Stimulated activated CD8-positive, alpha-beta memory T cell treated with anti-CD3 and anti-CD28 coated beads, Interleukin-2, amount 100 ng/mL, for 1 hour (primary cell): ENCODE measurements at places on chromosomes 5 and 9.

- no peak for DNase-seq
These were observed 91.7 kb downstream of the MACROH2A1 start for GRCh38 chr5:135307143-135307903.

DNA sequence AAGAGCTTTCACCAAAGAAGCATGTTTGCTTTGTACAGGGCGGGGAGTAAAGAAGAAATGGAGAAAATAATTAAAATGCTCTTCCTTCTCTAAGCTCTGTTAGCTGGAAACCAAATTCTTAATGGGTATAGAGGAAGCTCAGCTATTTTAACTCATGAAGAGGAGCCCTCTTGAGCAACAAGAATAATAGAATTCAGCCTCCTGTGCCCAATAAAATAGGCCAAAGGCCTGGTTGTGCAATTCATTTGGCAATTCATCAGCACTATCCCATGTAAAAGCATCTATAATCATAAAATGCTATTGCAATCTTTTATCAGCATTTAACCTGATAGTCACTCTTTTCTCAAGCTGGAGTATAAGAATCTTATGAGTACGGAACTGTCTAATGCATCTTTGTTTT, 133.6 kb upstream of the CDH6 start:
- no peak for DNase-seq

DNA sequence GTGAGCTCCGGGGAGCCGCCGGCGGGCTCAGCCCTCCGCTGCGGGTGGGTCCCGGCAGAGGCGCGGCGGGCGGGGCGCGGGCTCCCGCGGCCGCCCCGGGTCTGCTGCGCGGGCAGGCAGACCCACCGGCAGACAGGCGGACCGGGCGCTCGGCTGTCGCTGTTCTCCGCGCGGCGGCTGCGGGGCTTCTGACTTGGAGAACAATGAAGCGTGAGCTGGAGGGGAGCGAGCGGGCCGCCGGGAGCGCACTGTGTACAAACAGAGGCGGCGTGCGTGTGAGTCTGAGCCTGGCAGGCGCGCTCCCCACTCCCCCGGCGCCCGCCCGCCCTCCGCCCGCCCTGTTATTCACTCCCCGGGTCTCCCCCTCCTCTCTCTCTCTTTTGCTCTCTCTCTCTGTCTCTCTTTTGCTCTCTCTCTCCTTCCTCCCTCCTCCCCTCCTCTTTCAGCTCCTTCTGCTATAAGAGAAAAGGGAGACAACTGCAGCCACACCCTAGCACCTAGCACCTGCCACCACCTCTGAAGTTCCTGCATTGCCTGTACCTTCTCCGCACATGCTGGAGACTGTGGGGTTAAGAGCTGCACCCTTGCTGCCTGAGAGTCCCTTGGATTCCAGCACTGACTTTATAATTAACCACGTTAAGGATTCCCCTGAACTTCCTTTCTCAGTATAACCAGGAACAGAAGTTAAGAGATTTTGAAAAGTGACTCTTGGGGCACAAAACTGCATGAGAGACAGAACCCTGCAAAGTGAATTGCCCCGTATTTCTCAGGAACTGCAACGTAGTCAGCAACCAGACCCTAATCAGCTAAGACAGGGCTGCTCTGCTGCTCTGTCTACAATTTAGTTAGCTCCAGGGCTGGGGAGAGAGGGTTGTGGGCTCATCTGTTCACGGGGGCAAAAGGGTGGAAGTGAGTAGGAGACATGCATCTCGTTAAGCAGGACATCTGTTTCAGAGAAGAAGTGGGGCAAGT, at the start of gene EDIL3:
EDIL3 (minus strand) TSS at position 277 of the 972 bp plus-strand sequence. CDS start 506 bp downstream, outside the sequence.
- no peak for DNase-seq

DNA sequence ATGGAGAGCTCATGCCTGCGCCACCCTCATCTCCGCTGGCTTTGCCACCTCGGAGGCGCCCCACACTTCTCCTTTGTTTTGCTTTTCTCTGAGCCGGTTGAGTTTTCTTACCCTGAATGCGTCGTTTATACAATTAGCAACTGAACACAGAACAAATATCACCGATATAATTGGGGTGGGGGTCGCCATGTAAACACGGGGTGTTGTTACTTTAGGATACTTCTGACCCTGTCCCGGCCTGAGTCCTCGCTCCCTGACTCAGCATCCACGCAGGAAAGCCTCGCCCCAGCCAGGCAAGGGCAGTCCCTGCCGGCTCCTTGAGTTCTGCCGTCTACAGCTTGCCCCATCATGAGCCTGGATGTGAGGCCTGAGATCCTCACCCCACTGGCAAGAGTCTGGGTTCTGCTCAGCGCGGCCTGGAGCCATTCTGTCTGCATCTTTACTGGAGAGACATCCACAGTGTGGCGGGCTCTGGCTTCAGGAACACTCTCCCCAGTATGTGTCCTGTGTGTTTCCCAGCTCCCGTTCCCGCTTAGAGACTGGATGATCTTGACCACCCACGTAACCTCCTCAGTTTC, 5.5 kb downstream of the NKX2-5 start:
- DNase-seq: no peak

GRCh38 chr5:54838843-54839242, 146.6 kb downstream of the ESM1 start:
- no peak for DNase-seq

GRCh38 chr9:132423503-132423902, 13.5 kb downstream of the CFAP77 start:
- no peak for DNase-seq

GRCh38 chr5:1316588-1317340, 21.9 kb upstream of the TERT start:
- no peak for DNase-seq

DNA sequence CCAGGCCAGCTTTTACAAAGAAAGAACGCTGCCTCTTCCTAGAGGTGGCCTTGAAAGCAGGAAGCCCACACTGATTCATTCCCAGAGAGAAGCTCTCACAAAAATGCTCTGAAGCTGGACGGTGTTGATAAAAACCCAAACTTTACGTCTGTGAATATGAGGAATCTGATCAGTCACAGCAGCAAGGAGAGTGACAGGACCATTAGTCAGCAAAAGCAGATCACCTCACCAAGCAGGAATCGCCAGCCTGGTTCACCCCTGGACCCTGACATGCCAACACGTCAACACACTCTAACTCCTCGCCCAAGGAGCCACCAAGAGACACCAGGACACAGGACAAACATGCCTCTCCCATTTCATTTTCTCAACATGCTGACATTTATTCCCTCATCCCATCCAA, 70.6 kb upstream of the ZNF622 start:
- DNase-seq: no peak

- no peak for DNase-seq
These were observed 16.9 kb downstream of the OR2V2 start for GRCh38 chr5:181164076-181164952.

GRCh38 chr5:77262697-77263096, 52.2 kb downstream of the PDE8B start:
- no peak for DNase-seq

- DNase-seq: no peak
These were observed 21.8 kb upstream of the PRUNE2 start for GRCh38 chr9:76927540-76928240.

DNA sequence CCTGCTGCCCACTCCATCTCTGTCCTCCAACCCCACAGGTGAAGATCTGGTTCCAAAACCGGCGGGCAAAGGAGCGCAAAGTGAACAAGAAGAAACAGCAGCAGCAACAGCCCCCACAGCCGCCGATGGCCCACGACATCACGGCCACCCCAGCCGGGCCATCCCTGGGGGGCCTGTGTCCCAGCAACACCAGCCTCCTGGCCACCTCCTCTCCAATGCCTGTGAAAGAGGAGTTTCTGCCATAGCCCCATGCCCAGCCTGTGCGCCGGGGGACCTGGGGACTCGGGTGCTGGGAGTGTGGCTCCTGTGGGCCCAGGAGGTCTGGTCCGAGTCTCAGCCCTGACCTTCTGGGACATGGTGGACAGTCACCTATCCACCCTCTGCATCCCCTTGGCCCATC, 6.4 kb upstream of the SLC6A7 start:
- DNase-seq: no peak

DNA sequence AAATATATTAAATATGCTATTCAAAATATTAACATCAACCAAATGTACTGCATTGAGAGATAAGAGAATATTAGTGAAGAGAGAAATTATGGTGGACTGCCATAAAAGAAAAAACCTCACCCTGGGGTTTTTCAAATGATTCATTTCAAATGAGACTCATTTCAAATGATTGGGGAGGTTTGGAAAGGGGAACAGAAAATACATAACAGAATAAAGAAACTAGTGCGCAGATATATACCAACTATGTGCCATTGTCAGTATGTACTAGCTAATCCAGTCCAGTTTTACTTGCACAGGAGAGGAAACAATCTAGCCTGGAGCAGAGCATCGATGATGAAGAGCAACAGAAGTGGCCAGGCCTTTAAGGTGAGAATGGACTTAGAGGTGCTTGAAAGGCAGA, 651.6 kb upstream of the RORB start:
- DNase-seq: no peak

- no peak for DNase-seq
These were observed 84.3 kb upstream of the HAND1 start for GRCh38 chr5:154562244-154562880.

GRCh38 chr5:77182367-77182766, 28.1 kb upstream of the PDE8B start:
- no peak for DNase-seq

DNA sequence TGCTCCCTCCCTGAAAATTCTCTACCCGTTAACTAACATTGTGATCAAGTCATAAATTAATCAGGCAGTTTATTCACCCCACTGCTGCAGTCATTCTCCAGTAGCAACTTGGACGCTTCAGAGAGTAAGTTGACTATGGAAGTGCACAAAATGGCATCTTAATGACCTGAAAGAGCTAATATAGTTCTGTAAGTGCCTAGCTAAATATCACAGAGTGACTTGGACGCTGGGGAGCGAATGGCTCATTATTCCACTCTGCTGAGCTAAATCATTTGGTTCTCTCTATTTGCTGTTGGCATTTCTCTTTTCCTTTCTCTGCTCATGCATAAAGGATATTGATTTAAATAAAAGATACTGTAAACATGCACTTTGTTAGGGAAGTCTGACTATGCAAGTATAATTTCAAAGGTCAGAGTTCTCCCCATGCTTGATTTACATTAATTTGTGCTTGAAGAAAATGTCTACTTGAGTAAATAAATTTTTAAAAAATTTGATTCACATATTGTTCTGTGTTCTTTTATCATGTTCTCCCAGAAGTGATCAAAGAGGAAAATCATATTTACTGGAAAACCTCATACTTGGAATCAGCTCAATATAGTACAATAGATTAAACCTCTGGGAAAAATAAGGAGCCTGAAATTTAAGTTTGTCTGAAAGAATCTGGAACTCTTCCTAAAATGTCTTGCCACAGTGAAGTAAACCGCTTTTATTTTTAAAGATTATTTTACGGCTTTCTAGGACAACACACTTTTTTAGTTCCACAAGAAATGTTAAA, 169.5 kb upstream of the HAPLN1 start:
- no peak for DNase-seq

DNA sequence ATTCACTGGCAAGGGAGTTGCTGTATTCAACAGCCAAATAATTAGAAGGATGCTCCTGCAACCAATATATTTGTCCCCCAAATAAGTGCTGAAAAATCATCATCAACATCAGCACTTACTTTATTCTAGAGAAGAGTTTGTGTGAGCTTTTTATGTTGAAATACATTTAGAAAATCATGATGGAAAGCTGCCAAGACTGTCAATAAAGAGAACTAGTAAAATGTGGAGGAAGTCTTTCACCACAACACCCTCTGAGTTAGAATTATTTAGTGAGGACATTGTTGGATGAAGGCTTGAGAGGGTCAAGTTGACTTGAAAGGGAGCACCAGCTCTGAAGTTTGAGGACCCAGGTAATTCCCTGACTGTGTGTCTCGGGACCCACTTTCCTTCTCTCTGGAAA, 100.2 kb upstream of the TBCA start:
- DNase-seq: no peak

GRCh38 chr5:123699571-123699970, 187.6 kb downstream of the CSNK1G3 start:
- DNase-seq: no peak

GRCh38 chr5:56987171-56987570, 35.2 kb upstream of the MIER3 start:
- no peak for DNase-seq

DNA sequence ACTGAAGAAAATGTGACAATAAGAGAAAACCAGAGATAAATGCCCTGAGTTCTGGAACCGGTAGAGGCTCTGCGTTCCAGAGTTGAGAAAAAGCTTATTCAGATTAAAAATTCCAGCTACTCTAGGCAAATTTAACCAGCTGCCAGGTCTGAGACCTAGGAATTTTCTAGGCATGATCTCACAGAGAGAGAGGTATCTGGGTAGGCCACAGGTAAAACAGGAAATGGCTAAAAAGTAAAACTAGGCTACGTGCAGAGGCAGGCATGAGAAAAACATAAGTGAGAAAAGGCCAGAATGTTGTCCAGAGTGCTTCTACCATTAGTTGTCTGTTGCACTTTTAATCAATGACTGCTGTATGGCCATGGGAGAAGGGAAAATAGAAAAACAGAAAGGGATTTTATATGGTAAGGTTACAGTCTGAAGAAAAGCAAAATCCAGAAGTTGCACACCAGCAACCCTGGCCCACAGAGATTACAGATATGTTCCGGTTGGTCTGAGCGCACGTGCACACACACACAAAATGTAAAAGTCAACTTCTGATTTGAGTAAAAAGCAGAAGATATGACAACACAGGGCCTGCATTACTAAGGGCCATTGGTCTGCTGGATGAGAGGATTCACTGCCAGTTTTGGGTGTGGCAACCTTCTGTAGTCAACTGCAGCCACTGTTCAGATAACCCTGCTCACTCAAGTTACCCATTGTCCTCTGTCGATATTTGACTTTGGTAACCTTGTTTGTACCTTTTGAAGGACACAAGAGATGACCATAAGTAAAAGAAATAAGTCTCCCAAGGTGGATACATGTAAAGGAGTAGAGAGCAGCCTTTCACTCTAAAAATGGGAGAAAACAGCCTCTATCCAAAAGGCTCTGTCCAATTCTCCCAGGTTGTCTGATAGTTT, 266.0 kb downstream of the DTWD2 start:
- no peak for DNase-seq

DNA sequence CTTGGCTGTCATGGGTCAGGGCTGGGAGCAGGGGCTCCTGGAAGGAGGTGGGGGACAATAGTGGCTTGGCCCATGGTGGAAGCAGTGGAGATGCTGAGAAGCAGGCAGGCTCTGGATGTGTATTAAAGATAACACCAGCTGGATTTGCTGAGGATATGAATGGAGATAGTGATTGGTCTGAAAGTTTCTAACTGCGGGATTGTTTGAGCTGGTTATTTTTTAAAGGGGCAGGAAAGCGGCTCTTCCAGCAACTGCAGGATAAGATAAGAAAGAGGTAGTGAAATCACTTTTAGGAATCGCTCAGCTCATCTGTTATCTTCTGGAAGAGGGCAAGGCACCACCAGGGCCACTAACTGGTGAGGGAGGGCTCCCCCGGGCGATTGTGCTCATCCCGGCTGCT, 125.5 kb downstream of the TENT4A start:
- DNase-seq: no peak

DNA sequence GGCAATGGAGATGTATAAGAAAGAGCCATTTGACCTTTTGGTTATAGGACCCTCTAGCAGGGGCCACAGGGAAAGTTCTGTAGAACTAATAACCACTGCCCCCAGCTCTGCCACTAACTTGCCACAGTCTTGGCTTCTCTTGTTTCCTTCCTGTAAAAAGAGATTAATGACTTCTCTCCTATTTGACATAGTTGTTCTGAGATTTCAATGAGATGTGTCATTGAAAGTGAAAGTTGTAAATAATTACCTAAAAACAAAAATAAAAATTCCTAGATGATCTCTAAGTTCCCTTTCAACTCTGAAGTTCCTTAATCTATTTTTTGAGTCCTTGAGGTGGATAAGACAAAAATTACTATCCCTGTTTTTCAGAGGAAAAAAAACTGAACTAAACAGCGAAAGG, 1.4 kb upstream of the KIF12 start:
- DNase-seq: no peak

- DNase-seq: no peak
These were observed 84.9 kb downstream of the TRPM3 start for GRCh38 chr9:71036501-71036900.
